ENCODE measurements at places on chromosomes 13 and 19.
A peak's percentile ranks its signal among the peaks of the same experiment; 100 is the strongest.

GRCh38 chr13:102328909-102329308 is 72.9 kb downstream of the FGF14 start:
- DNase-seq = no peak

DNA sequence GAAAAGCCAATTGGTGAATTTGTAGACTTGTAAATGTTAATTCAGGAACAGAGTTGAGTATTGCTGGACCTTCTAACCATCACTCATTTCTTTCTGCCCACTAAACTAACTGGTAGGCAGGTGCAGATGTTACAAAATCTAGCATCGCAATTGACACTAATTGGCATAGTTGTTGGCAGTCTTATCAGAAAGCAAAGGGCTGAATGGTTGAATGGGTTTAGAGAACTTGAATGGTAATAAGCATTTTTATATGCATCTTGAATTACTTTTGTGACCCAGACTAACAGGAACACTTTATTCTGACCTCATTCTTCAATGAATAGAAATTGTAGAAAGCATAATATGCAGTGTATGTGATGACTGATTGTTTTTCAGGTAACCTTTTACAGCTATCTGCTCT is 189.1 kb downstream of the GGACT start:
- peak; percentile 93 for DNase-seq

- DNase-seq = no peak
Measured at GRCh38 chr19:35738021-35738886, 4.0 kb downstream of the IGFLR1 start.

GRCh38 chr19:31220540-31220939 is 128.7 kb downstream of the TSHZ3 start:
- DNase-seq = no peak

DNA sequence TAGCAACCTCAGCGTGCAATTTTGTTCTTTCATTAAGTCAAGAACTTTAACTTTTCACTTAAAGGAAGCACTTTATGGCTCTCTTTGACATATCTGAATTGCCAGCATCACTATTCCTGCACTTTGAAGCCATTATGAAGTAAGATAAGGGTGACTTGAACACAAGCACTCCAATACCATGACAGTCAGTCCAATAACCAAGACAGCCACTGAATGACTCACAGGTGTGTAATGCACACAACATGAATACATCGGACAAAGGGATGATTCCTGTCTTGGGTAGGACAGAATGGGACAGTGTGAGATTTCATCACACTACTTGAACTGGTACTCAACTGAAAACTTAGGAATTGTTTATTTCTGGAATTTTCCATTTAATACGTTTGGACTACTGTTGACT is 233.7 kb upstream of the IPO5 start:
- DNase-seq = no peak

DNA sequence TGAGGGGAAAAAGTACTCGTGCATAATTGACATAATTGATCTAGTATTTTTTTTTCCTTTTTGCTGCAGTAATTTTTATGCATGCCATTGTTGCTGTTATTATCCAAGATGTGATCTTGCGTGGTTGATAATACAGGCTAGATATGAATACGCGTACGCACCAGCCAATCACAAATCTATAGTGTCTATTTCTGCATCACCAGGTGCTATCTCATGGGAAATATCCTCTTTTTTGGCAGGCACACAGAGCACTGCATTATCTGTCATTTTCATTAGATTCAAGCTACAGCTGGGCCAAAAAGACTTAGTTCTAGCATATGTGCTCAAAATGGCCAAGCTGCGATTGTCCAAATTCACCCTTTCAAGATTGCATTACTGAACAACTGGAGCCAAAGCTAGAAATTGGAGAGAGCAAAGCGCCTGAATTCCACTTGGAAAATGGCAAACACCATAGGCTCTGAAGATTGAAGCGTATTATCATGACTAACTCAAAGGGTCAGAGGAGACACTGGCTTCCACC is 181.1 kb downstream of the TSHZ3 start:
- no peak for DNase-seq

GRCh38 chr13:49354719-49355118 is 89.1 kb downstream of the CAB39L start:
- no peak for DNase-seq

- no peak for DNase-seq
Measured at GRCh38 chr13:75071796-75072195, 410.2 kb downstream of the TBC1D4 start.

- peak; percentile 82 for DNase-seq
Measured at GRCh38 chr19:1592024-1592754, 476 bp downstream of the MBD3 start.
